Activated T-cell treated with anti-CD3 and anti-CD28 coated beads, Interleukin-2, amount 50 U/mL, for 48 hours (primary cell): ENCODE measurements at places on chromosomes 12 and 14.

- DNase-seq: no peak
These were observed 61.3 kb downstream of the CHGA start for GRCh38 chr14:92984082-92984788.

DNA sequence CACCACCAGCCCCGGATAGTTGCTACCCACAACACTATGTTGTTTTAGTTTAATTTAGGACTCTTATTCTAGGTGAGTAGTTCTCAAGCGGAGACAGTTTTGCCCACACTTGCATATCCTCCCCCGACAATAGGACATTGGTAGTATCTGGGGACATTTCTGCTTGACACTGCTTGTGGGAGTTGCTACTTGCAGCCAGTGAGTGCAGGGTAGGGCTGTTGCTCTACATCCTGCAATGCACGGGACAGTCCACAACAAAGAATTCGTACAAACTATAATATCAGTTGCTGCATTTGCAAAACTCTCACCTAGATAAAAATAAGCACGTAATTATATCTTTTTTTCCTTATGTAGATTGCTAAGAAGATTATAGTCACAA lies 111.8 kb upstream of the DNM1L start:
- DNase-seq: no peak

GRCh38 chr12:43676183-43676813 lies 82.3 kb downstream of the PUS7L start:
- no peak for DNase-seq

DNA sequence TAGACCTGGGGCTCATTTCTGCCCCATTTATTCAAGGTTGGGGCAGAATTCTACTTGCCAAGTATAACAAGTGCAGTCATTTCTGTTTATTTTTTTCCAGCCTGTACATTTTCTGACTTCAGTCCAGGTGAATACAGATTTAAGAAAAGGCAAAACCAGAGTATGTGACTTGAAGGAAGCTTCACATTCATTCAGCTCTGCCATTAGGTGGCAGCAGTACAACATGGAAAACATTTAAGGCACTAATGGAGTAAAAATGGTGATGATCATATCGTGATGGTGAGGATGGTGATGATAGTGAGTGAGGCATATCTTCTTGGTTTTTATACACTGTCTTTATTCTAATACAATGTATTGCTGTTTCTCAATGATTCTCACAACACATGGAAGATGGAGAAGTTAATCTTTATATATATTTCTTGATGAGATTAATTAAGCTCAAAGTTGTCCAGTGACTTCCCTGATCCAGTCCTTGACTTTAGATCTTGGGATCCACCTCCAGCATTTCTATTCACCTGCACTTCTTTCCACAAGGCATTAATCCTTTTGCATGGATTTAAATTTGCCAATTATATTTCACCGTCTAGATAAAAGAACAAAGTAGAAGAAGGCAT lies 176.7 kb upstream of the SEL1L start:
- no peak for DNase-seq

- no peak for DNase-seq
These were observed 19.6 kb downstream of the OR4N2 start for GRCh38 chr14:19823178-19823577.

- peak; percentile 71 for DNase-seq
These were observed 6.7 kb downstream of the CDKN1B start for GRCh38 chr12:12723681-12724420.

DNA sequence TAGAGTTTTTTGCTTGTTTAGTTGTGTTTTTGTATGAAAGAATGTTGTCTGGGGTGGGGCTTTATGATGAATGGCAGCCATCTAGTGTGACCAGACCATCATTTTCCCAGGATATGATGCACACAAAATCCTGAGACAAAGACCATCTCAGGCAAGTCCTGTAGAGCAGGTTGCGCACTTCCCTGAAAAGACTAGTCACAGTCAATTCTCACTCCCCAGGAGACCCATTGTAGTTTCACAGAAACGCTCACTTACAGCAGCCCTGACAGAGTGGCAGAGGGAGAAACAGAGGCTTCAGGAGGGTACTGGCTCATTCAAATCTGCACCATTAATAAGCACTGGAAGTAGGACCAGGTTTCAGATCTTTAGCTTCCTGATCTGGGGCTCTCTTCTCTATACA lies 183.2 kb downstream of the TMEM117 start:
- no peak for DNase-seq

GRCh38 chr12:42790761-42791151 lies 201.2 kb upstream of the PRICKLE1 start:
- no peak for DNase-seq

DNA sequence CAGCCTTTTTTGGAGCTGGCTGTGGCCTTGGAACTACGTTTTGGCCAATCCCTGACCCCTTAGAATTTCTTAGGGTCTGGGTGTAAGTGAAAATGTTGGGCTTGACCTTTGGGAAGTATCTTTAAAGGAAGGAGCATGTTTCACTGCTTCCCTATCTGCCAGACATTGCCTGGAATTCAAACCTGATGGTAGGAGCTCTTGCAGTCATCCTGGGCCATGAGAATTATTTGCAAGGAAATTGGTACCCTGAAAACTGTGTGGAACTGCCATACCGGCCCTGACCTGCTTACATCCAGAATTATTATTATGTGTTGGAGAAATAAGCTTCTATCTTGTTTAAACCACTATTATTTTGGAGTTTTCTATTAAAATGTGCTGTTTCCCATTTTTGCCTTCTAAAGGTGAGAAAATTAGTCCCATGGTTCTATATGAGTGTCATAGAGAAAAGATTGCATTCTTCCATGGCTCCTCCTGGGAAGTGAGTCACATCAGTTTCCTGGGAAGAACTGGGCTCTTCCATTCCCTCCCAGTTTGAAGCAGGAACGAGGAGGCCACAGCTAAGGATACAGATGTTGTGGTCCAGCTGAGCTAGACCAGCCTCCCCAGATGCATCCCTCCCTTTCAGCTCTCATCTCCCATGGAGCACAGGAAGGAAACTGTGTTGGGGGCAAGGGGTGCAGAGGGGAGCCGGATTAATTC lies 9.5 kb upstream of the PGF start:
- no peak for DNase-seq

GRCh38 chr14:28406196-28406595 lies 360.4 kb upstream of the FOXG1 start:
- no peak for DNase-seq

DNA sequence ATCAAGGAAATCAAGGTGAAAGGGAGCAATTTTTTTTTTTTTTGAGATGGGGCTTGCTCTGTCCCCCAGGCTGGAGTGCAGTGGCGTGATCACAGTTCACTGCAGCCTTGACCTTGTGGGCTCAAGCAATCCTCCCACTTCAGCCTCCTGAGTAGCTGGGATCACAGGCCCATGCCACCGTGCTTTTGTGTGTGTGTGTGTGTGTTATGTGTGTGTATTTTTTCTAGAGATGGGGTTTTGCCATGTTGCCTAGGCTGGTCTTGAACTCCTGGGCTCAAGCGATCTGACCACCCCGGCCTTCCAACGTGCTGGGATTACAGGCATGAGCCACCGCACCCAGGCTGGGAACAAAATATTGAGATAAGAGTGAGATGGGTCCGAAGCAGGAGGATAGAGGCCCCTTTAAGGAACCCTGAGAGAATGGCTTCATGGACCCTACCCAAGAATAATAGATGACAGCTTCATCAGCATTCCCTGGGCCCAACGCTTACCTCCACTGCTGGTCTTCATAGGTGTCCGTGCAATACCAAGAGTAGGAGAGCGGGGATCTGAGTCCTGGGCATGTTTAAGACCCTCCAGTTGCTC lies 1.0 kb downstream of the CDCA3 start:
- DNase-seq: no peak

DNA sequence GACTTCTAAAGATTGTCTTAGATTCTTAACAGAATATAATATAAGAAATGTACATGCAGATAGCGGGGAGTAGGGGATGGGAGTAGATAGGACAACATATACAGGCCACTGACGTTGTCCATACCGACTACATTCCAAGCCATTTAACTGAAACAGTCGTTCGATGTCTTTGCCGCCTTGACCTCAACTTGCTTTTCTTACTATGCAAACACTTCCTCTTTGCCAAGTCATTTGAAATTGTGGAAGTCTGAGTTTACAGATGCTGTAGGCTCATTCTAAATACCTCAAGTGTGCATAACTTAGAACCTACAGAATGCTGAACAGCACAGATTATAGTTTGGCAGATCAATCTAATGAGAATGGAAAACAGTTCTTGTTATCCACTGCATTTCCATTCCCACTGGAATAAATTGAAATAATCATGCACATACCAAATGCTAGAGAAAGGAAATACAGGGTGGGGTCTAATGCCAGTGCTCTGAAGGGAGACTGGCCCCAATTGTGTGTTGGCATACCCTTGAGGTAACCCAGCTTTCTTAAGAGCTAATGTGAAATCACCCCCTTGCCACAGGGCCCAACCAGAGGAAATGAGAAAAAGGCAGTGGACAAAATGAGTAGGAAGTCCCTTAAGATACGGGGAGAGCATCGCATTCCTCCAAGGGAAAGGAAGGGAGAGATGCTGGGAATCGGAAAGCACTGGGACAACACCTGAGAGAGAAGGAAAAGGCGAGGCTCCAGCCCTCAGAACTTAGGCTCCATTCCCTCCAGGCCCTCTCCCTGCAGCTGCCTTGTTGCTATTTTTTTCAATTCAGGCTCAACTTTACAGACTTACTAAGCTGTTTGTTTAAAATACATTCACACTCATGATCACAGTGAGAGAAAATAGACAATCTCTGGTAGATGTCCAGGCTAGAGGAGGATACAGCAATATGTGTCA lies 380.9 kb upstream of the TMTC1 start:
- DNase-seq: no peak

DNA sequence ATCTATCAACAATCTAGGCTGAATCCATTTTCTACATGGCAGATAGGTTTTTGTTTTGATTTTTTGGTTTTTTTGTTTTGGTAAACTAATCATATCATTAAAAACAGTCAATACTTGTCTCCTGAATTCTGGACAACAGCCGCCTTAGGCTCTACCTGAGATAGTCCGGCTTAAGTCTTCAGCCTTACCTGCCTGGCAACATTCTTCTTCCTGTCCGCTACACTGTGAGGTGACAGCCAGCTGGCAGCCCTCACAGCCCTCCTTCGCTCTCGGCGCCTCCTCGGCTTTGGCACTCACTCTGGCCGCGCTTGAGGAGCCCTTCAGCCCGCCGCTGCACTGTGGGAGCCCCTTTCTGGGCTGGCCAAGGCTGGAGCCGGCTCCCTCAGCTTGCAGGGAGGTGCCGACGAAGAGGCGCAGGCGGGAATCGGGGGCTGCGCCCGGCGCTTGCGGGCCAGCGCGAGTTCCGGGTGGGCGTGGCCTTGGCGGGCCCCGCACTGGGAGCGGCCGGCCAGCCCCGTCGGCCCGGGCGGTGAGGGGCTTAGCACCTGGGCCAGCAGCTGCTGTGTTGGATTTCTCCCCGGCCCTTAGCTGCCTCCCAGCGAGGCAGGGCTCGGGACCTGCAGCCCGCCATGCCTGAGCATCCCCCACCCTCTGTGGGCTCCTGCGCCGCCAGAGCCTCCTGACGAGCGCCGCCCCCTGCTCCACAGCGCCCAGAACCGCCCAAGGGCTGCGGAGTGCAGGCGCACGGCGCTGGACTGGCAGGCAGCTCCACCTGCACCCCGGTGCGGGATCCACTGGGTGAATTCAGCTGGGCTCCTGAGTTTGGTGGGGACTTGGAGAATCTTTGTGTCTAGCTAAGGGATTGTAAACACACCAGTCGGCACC lies 49.0 kb downstream of the MDGA2 start:
- no peak for DNase-seq

- no peak for DNase-seq
These were observed 259.6 kb downstream of the CCER1 start for GRCh38 chr12:90695415-90695814.

GRCh38 chr12:72030277-72030676 lies 91.6 kb downstream of the TPH2 start:
- no peak for DNase-seq

DNA sequence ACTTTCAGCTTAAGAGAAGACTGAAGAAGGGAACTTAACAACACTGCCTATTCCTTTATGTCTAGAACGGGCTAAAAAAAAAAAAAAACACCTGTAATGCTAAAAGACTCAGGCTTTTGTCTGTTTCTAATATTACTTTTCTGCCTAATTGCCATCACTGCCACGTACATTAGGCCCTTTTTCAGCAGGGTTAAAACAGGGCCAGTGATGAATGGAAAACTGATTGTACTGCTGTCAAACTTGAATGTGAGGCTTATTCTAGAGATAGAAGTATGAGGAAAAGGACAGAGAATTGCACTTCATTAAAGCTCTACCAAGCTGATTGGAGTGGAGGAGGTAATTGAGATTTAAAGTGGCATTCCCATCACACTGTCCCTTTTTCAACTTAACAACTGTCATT lies 535.8 kb downstream of the PRKD1 start:
- no peak for DNase-seq

- no peak for DNase-seq
These were observed 7.6 kb upstream of the VASH1 start for GRCh38 chr14:76753541-76754198.

DNA sequence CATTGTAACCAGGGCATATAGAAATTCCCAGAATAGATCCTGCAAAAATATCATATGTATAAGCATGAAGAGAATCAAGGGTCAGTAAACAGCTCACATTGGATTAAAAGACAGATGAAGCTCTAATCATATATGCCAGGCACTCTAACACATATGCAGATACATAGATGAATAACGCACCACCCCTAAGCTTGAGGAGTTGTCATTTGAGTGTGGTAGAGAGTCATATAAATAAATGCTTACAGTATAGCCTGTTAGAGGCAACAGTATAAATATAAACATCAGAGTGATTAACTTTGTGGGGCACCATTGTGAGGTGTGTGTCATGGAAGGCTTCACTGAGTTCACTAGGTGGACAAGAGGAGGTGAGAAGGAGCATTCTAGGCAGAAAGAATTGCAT lies 346.7 kb upstream of the PRICKLE1 start:
- no peak for DNase-seq

DNA sequence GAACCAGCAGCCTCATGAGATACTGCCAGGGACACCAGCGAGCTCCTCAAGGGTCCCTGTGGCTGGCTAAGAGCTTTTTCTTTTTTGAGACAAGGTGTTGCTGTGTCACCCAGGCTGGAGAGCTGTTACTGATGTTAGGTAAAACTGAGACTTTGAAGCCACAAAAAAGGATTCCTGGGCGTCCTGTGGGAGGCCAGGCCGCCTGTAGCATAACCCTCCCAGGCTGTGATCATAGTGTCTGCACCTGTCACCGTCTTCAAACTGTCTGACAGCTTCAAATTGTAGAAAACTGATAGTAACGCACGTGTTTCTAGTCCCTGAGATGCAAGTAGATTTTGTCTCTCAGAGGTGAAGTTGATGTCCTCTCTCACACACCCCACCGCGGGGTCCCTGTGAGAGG lies 4.1 kb downstream of the ZFYVE21 start:
- no peak for DNase-seq
